Stimulated activated CD4-positive, alpha-beta T cell treated with anti-CD3 and anti-CD28 coated beads, TNF-alpha, amount 100 ng/mL, for 1 hour (primary cell): ENCODE measurements at places on chromosomes 5 and 9.

DNA sequence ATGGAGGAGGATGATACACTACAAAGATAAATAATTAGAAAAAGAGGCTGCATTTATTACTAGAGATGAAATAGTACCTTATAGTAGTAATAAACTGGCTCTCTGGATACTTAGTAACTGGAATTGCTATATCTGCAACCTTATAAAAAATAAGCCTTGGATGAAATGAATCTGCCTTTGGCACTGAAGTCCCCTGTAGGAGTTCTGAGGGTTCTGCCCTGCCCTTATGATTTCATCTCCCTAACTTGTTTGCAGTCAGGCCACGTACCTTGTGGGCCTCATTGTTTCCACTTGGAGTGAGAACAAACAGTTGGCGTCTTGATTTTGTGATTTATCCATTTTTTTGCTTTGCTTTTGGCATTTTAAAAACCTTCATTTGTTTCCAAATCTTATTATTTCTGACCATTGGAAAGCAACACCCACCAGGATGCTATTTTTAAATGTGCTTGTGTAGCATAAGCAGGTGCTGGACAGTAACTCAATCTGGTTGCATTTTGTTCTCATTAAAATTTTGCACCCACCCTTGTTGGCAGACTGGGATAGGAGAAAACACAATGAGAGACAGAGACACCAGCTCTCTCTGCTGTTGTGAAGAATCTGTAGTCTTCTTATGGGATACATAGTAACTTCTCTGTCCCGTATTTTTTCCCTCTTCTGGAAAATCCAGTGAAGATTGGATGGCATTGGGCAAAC is 518.9 kb upstream of the SGCD start:
- DNase-seq, result no peak

- DNase-seq, result no peak
Measured at GRCh38 chr5:154419236-154419635, 26.6 kb upstream of the SAP30L start.

- DNase-seq, result no peak
Measured at GRCh38 chr5:32445287-32445758, 783 bp upstream of the ZFR start.

GRCh38 chr5:17748941-17749340 is 114.7 kb downstream of the TAF11L14 start:
- DNase-seq, result no peak

- DNase-seq, result no peak
Measured at GRCh38 chr5:163565931-163566608, 60.7 kb downstream of the MAT2B start.

DNA sequence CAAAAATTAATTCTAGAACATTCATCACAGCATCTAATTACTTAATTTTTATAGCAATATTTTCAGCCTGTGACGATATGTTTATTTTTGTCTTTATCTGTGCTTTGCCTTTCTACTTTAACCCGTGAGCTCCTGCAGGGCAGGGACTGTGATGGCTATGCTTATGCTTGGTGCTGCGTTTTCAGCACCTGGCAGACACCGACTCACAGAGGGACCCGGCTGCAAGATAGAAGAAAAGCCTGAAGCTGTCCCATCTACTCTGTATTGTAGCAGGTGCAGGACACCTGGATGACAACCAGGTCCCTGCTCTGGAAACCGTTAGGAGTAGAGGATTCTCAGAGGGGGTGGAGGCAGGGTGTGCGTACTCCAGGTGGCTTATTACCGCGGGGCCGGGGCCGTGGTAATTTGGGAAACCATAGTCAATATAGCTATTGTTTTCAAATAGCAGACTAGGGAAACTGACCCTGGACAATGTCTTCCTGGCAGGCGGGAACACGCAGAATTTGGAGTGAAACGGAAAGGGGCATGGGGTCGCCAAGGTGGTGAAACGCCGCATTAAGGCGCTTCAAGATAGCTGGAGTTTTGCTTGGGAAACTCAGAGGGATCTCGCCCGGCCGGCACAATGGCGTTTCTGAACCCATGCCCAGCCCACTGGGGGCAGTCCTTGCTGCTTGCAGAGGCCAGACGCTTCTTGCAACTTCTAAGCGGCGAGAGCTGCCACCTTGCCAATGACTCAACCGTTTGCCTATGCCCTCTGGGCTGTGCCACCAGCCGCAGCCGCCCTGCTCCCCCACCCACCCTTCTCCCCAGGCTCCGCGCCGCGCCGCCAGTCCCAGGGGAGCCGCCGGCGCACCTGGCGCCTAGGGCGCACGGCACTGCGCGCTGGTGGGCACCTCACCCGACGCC is 140.1 kb upstream of the PALM2AKAP2 start:
- DNase-seq, result no peak

DNA sequence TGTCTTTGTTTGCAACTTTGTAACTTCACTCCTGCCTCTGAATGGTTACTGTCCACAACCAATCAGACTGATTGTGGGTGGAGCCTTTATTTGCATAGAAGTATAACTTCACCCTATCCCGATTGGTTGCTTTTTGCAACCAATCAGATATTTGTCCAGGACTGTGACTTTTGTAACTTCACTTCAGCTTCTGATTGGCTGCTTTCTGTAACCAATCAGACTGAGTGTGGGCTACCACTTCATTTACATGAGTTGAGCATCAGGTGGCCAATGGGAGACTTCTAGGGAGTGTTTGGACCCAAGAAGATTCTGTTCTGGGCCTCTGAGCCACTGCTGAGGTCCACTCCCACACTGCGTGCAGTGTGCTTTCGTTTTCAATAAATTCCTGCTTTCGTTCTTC is 1810.7 kb upstream of the CDH6 start:
- no peak for DNase-seq

DNA sequence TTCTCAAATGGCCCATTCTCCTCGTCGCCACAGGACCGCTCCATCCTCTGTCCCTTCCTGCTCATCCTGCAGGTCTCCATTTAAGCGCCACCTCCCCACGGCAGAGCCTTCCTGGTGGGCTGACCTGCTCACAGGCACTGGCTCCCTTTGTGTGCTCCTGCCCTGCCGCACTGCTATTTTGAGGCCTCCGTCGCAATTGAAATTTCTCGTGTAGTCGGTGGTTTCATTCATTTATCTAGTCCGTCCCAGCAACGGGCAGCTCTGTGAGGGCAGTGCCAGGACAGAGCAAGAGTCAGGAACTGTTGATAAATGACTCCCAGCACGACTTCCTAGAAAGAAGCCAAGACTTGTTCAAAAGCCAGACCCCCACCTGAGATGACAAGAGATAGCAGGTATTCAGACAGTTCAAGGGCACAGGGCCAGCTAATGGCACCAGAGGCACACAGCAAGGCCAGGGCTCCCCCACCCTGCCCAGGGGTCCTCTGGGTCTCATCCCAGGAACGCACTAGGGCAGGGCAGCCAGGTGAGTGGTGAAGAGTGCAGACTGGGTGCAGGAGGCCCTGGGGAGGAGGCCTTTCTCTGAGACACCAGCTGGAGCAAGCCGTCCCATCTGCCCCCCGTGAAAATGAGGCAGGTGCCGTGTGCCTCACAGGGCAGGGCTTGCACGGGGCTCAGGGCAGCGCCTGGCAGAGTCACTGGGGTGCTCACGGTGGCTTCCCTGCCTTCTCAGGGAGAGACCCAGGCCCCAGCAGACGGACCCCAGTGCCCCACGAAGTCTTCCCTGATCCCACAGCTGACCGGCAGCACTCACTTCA is 36.9 kb downstream of the FAM78A start:
- no peak for DNase-seq

- no peak for DNase-seq
Measured at GRCh38 chr5:17374973-17375742, 122.9 kb upstream of the TAF11L2 start.

DNA sequence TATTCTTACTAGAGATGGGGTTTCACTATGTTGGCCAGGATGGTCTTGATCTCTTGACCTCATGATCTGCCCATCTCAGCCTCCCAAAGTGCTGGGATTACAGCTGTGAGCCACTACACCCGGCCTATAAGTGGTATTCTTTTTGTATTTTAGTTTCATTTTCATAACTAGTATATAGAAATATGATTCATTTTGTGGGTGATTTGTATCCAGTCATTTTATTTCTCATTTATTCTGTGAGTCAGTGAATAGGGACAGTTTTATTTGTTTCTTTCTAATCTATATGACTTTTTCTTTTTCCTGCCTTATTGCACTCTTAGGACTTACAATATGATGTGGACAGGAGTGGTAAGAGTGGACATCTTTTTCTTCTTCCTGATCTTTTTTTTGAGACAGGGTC is 112.9 kb downstream of the AOPEP start:
- no peak for DNase-seq

DNA sequence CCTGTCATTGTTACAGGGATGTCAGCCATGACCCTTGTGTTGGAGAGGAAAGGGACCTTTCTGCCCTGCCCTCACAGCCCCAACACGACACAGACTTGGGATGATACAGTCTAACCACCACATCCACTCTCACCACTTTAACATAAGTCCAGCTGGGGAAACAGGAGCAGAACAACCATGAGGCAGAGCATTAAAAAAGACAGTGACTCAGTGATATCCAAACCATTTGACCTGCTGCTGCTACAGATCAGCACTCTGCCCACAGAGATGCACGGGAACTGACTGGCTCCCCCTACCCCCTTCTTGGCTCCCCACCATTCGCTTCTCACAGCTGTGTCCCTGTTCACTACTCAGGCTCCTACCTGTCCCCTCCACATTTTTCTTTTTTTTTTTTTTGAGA is 458.6 kb downstream of the ZNF608 start:
- DNase-seq, result no peak

GRCh38 chr5:7663808-7664207 is 187.1 kb downstream of the CFAP90 start:
- no peak for DNase-seq

- no peak for DNase-seq
Measured at GRCh38 chr9:129485145-129485774, 135.6 kb downstream of the C9orf50 start.

DNA sequence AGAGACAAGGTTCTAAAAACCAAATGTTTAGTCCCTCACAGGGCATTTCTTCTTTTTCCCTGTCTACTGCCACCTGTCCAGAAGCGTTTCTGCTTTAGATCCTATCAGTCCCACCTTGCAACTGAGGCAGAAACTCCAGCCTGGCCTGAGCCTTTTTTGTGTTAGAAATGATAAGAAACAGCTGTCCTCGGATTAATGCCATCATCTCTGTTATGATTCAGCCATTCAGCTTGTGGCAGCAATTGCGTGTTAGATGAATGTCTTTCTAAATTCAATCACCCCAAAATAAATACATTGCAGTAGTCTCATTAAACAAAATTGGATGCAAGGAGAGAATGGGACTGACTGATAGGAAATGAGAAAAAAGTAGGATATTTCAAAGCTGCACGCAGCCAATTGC is 28.3 kb upstream of the FRMPD1 start:
- DNase-seq, result no peak

GRCh38 chr9:93004561-93004960 is 53.9 kb upstream of the SUSD3 start:
- DNase-seq, result no peak

- DNase-seq, result no peak
Measured at GRCh38 chr5:90598293-90598692, 39.7 kb downstream of the ADGRV1 start.

DNA sequence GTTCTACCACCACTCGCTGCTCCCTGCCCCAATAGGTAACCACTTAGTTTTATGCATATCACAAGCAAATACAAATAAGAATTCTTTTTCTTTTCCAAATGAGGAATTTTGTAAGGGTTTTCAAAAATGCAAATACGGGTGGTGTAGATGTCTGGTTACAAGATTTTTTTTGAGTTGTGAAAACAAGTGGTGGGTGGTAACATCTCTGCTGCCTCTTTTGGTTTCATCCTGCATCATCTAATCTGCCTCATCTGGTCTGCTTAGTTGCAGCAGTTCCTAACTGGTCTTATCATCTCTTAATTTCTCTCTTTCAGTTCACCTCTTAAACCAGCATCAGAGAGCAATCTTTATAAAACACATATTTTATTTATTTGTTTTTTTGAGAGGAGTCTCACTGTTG is 5.3 kb downstream of the NFX1 start:
- DNase-seq, result no peak

DNA sequence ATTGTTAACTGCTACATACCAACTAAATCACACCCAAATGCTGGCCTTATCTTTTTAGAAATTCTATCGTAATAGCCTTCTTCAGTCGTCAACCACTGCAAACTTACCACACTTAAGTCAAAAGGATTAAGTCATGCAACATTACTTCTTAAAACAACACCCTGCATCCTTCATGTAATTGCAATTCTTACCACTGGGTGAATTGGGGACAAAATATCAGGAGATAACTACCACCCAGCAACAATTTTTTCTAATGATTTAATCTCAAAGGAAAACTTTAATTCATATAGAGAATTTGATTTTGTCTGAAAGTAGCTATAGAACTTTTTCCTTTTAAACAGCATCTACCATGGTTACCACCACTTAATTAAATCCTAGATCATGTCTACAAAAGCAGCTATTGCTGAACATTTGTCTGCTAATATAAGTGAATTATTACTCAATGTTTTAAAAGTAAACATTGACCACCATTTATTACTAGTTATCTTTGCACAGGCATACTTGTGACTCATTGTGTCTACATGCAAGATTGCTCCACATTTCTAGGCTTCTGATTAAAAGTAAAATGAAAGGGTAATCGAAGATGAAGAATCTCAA is 10.5 kb downstream of the MLLT3 start:
- no peak for DNase-seq

DNA sequence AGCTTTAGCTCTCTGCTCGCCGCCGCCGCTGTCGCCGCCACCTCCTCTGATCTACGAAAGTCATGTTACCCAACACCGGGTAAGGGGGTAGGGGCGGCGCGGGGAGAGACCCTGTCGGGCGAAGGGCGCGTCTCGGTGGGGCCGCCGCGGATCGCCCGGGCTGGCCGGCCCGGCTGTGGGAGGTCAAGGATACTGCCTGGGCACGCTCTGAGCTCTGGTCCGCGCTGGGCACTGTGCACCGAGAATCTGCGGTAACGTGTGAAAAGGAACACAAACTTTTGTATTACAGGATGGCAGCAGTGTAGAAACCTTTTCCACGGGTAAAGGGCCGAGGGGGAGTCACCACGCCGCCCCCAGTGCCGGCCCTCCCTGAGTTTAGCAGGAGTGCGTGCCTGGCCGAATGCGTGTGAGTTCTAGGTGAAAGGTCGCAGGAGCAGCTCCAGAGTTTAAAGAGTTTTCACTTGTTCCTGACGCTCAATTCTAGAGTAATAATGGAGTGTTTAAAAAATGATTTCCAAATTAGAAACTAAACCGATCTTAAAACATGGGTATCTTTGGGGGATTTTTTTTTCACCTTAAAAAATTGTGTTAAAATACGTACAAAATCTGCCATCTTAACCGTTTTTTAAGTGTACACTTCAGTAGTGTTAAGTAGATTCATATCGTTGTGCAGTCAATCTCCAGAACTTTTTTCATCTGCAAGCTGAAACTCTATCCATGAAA is at the start of gene HSDL2:
TSS of gene HSDL2 (plus strand) at position 7 of the 723 bp plus-strand sequence. CDS start at position 63, 56 bp downstream.
- no peak for DNase-seq
